ENCODE measurements at places on chromosomes 1 and 21.
A peak's percentile ranks its signal among the peaks of the same experiment; 100 is the strongest.

GRCh38 chr21:41182547-41182946 lies 14.6 kb downstream of the BACE2 start:
- DNase-seq, result no peak

DNA sequence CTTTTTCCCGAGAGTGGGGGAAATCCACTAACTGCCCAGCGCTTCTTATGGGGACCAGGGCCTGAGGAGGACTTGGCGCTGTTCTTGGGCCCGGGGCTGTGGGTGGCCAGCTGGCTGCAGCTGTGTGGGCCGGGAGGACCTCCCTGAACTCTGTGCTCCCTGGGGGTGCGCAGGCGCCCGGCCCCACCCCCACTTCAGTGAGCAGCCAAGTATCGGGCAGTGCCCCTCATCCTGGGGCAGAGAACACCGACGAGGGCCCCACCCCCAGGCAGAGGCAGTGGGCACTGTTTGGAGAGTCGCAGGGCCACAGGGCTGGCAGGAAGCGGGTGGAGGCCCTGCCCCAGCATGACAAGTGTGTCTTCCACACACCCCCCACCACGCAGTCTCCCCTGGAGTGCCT lies 32.5 kb upstream of the SLC19A1 start:
- no peak for DNase-seq

DNA sequence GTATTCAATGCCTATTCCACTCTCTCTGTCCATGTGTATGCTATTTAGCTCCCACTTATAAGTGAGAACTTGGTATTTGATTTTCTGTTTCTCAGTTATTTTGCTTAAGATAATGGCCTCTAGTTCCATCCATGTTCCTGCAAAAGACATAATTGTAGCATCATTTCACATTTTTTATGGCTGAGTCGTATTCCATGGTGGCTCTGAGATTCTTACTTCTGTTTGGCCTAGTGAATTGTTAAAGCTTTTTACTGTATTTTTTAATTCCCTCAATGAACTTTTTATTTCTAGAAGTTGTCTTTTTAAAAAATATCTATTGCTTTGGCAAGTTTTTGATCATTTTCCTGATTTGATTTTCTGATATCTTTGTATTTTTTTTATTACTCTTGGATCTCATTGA lies 635.6 kb downstream of the PLA2G4A start:
- DNase-seq, result no peak

DNA sequence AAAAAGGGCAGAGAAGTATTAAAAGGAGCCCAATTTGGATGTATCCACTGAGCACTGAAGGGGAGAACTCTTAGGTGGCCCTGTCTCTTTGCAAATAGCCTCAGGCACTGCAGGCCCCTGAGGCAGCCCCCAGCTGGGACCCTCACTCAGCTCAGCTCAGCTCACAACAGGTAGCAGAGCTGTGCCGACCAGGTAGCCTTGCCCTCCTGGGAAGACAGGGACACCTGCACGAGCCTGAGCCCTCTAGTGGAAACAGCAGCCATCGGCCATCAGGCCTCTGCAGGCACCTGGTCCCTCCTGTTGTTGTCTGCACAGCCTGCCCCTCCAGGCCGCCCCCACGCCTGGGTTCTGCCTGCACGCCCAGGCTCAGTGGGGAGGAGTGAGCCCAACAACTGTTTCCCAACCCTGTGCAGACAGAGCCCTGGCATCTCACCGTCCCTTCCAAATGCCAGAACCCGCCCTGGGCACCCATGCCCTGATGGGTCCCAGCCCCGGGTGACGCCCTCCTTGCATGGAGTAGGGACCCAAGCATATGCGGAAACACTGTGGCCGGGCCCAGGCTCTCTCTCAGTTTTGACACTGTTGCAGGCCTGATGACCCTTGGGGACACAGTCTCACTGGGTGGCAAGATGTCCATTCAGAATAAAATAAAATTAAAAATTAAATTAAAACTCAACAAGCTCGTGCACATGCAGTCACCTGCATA lies 60.0 kb upstream of the AJAP1 start:
- DNase-seq, result no peak

DNA sequence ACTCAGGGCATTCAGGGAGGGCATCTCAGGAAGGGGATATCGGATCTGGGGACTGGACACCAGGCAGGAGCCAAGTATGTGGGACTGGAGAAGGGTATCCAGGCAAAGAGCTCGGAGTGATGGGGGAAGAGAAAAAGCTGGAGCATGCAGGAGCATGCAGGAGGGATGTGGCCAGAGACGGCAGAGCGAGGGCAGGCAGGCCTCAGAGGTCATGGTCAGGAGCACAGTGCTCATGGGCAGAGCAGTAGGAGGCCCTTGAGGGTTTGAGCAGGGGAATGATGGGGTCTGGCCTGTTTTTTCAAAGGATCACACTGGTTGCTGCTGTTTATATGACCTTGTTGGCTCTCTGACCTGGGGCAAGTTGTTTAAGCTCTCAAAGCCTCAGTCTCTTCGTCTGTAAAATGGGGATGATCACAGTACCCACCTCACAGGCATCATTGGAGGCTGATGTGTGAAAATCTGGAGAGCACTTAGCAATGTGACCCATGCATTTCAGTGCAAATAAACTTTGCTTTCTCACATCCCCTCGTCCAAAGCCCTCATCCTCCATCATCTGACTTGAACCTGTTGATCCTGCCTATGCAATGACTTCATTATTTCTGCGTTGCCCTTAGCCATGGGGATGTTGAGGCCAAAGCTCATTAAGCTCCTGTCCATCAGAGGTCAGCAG lies 273.1 kb downstream of the MATN1 start:
- DNase-seq, result no peak

GRCh38 chr1:229368347-229368746 lies 25.5 kb upstream of the CCSAP start:
- no peak for DNase-seq

DNA sequence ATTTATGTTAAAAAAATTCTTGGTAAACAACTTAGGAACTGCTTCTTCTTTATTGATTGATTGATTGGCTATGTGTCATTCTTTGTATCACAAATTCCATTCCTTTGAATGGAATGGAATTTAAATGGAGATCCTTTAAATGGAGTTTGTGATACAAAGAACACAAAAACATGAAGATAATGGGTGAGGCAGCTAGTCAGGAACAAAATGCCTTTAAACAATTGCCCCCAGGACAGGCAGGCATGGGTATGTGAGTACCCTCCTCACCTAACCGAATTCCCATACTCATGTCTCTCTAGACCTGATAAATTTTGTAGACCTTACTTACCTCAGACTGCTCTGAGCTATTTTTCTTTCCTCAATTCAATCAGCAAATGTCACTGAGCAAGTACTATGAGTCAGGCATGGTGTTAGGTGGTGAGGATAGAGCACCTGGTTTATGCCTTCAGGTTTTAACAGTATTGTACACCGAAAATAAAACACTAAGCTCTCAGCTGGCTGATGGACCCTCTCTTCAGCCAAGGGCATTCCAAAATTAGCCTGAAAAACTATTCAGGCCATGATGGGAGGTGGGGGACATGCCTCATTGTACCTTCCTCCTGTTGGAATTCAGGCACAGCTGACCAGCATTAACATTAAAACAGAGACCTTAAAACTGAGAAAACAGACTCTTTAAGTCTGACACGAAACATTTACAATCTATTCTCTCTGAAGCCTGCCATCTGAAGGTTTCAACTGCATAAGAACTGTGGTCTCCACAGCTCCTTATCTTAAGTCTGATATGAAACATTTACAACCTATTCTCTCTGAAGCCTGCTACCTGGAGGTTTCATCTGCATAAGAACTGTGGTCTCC lies 58.9 kb downstream of the OLFML3 start:
- no peak for DNase-seq

DNA sequence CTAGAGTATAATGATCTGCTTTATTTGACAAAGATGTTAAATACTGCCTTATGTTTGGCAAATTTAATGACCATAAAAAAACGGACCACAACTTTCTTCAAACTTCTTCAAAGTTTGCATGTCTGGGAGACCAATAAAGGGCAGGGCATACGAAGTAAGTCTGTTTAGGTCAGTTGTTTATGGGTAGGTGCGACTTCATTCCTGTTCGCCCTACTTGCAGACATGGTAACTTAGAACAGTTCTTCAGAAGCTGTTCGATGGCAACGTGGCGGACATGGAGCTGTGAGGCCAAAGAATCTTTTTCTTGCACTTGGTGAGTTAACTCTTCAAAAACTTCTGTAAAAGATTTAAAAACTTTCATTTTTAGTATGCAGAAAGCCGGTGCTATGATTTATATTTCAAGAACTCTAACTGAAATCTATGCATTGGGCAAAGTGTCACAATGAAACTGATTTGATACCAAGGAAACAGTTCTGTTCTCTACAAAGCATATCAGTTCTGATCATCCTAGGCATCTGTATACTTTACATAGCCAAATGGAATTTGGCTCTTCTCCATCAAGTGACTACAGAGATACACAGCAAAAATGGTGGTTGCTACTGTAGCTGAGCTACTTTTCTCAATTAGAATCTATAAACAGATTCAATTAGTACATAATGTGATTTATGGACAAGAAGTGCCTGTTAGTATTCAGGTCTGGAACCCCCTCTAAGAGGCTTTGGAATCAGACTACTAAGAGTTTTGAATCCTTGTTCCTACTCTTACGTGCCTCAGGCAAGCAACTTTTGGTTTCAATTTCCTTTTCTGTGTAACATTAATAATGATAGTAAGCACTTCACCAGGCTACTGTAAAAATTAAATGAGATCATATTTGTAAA lies 25.7 kb downstream of the C21orf91 start:
- peak; percentile 48 for DNase-seq
